ENCODE measurements at places on chromosomes 11 and 22.

- DNase-seq = no peak
Observed at GRCh38 chr11:36333897-36334296, 37.8 kb downstream of the PRR5L start.

- no peak for DNase-seq
Observed at GRCh38 chr11:114317787-114318137, 21.6 kb downstream of the NNMT start.

- no peak for DNase-seq
Observed at GRCh38 chr11:7031471-7031871, 11.2 kb downstream of the NLRP14 start.

DNA sequence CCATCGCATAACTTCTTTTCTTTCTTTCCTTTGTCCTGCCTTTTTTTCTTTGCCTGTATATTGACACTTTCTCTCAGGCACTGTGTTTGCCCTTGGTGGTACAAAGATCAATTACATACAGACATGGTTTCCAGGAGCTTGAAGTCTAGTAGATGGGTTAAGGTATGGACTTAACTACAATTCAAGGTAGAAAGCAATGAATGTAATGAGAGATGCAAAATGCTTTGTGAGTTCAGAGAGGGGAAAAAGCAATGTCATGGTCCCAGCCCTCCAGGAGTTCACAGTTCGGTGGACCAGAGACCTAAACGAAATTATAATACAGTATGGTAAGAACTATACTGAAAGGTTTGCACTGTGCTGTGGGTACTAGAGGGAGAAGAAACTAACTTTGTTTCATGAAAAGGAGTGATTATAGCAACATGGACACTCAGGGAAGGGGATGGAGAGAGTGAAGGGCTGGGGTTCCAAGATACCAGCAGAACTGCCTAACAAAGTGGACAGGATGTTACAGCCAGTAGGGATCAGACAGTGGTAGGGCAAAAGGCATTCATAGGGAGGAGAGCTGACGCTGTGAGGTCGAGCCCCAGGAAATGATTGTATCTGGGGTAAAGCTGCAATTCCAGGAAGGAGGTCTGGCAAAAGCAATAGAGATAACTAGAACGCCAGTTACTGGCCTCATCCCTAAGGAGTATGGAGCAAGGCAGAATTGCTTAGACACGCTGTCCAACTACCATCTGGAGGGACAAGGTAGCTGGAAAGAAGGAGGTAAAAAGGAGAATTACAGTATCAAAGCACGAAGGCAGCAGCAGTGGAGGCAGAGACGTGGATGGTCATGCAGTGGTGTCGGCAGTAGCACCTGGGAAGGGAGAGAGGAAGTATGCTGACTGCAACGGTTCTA lies 158.3 kb upstream of the MTMR2 start:
- no peak for DNase-seq

DNA sequence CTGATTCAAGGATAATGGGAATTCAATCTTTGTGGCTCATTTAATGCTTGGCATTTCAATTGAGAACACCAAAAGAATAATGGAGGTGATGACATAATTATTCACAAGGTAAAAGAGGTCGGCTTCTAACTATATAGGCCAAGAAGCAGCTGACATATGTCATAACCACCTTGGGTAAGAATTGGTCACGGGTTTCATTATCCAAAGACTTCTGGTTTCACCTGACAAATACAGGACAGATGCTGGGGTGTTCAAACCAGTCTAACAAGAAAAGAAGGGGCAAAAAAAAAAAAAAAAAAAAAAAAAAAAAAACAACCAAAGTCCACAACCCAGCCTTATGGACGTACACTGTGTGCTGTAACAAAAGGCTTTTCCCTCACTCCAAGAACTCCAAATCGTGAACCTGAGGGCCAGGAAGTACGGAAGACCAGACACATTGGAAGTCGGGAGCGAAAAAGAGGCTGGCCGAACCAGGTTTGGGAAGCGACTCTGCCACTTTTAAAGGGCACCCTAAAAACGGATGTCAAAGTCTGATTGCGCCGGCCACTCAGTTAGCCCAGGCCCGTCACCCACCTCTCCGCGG lies 385 bp downstream of the HARBI1 start:
- DNase-seq = no peak

- DNase-seq = no peak
Observed at GRCh38 chr11:24731554-24731953, 234.7 kb downstream of the LUZP2 start.

DNA sequence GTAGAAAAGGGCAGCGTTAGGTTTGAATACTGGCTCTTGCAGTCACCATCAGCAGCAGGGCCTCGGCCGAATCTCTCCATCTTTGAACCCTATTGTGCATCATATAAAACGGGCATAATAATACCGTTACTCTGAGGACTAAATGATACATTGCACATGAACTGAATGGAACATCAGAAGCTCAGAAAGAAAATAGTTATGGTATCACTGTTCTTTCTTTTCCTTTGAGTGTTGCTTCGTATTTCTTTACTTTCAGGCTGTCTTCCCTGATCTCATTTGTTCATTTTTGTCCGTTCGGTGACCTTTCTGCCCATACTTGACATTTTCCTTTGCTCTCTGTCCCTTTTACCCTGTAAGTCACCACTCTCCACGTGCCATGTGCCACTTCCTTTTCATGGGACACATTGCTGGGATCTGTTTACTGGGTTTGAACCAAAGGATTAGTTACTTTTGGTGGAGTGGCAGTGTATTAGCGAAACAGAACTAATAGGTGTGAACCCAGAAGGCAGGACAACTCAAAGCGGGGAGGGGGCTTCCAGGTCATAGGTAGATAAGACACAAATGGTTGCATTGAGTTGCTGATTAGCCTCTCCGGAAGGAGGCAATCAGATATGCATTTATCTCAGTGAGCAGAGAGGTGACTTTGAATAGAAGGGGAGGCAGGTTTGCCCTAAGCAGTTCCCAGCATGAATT lies 717 bp upstream of the ZNF202 start:
- DNase-seq = no peak

DNA sequence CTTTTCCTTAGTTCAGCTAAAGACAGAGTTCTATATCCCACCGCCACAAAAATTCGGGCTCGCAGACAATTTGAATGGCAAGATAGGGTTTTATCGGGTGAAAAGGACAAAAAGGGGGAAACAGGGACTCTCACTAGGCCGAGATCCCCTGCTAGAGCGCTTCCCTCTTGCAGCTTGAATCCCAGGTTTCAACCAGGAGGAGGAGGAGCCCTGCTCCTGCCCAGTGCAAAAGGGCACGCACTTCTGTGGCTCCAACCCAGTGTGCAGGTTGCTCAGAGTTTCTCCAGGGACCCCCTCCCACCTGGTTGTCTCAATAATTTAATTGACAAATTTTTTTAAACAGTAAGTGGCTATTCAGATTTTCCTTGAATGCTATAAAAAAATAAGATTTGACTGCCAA lies 152.6 kb upstream of the LUZP2 start:
- DNase-seq = no peak

GRCh38 chr11:59144579-59145345 lies 2.1 kb downstream of the FAM111A start:
- peak; percentile 44 for DNase-seq

DNA sequence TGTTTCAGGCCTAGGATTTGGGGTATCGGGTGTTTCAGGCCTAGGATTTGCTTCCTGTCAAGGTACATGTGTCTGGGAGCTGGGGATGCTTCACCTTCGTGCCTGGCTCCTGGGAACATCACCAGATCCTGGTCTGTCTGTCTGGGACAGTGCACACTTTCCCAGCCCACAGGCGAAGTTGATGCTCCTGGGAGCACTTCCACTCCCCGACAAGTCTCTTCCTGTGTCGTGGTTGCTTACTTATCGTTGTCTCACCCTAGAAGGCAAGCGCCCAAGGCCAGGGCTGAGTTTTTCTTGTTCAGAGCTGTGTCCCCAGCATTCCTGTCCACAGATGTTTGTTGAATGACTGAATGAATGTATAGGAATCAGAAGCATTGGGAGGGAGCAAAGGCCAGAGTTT lies 71.5 kb downstream of the LINC01488 start:
- DNase-seq = no peak

GRCh38 chr11:77127235-77127911 lies 673 bp upstream of the MYO7A start:
- DNase-seq = peak; percentile 40

GRCh38 chr11:120871924-120872323 lies 152.0 kb upstream of the TBCEL start:
- no peak for DNase-seq

- DNase-seq = no peak
Observed at GRCh38 chr11:58912124-58912523, 27.2 kb upstream of the GLYATL1 start.

- no peak for DNase-seq
Observed at GRCh38 chr11:86515297-86516094, 140.8 kb downstream of the CCDC81 start.

GRCh38 chr11:117820516-117820915 lies 4.0 kb downstream of the FXYD2 start:
- DNase-seq = no peak

- DNase-seq = no peak
Observed at GRCh38 chr22:43384863-43385262, 27.0 kb upstream of the MPPED1 start.

DNA sequence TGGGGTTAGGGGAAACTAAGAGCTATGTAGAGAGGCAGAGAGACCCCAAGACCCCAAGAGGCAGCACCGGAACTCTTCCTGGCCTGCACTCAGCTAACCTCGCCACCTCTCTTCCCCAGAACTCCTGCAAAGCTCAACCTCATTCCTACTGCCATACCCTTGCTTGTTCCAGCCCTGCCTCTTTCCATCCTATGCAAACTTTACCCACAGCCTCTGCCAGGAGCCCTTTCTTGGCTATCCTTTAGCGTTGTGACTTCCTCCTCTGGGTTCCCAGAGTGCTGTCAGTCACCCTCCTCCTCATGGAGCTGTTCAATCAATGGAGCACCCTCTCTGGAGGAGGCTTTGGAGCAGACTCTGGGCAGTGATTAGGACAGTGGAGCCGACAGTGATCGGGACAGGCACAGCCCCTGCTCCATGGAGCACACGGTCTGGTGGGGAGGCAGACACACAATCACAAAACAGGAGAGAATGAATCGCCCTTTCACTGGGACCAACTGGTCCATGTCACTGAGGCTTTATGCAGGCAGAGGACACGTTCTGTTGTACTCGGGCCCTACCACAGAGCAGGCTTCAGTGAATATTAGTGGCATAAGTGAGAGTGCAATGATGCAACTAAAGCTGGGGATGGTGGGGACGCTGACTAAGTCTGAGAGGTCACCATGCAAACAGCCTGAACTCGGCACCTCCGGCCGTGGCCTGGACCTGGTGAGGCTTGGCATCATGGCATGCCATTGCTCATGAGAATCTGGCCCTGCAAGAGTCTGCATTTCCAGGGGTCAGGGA lies 24.6 kb upstream of the P2RY2 start:
- no peak for DNase-seq

GRCh38 chr22:40453671-40454070 lies 83.3 kb downstream of the SGSM3 start:
- no peak for DNase-seq

GRCh38 chr11:32729976-32730375 lies 64.5 kb downstream of the CCDC73 start:
- no peak for DNase-seq

DNA sequence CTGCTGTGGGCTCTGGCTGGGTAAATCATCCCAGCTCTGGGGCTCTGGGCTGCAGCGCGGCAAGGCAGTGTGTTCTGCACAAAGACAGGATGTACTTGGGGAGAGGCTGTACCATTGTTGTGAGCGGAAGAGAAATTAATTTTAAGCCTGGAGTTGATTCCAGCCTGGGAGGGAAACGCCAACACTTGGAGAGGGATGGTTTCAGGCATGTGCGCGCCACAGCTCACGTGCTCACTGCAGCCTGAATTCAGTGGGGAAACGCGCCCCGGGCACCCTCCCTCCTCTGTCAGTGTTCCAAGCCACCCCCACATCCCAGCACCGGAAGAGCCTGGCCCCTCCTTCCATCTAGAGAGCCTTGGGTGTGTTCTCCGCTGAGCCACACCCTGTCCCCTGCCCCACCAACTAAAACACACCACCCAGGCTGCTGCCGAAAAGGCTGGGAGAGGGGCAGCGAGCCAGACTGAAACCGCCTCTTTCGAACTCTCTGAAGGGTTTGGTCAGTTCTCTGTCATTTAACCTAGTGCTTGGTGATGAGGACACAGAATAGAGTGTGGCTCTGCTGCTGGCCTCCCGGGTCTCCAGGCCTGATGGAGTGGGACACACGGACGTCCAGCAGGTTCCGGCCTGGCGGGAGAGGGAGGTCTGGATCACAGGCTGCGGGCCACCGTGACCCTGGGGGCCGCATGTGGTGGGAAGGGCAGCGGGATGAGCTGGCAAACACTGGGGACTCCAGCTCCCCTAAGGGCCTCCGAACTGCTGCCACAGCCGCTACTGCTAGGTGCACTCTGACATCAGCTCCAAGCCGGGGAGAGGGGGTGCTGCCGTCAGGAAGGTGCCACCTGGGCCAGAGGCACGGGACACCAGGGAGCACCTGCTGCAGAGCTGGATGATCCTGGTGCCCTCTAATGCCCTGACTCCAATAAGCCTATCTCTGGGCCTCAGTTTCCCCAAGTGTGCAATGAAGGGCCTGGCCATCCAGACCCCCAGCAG lies 230.8 kb downstream of the CTTN start:
- no peak for DNase-seq

- no peak for DNase-seq
Observed at GRCh38 chr22:45628515-45628914, 43.1 kb upstream of the ATXN10 start.

GRCh38 chr11:87259736-87260135 lies 222.0 kb downstream of the TMEM135 start:
- DNase-seq = no peak

GRCh38 chr22:23580576-23581259 lies 628 bp upstream of the IGLL1 start:
- no peak for DNase-seq

DNA sequence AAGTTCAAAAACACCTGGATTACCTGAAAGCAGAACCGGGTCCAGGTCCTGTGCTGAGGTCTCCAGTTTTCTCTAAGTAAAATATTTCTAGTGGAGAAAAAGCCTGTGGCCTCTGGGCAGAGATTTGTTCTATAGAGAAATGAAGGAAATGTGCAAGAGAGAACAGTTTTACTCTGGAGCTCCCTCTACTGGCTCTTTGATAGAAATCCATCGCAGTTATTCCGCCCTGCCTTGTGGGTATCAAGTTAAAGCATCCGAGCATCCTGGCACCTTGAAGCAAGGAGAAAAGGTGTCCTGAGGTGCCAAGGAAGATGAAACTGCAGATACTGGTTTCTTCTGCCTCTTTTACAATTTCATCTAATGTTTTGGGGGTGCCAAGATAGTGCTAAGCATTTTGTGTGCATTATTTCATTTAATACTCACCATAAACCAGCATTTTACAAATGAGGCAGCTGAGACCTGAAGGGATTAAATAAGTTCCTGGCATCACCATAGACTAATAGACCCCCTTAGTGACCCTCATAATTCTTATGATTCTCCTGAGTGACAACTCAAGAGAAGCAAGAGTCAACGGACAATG lies 113.1 kb upstream of the HSD17B12 start:
- no peak for DNase-seq

- DNase-seq = no peak
Observed at GRCh38 chr11:16984229-16984628, 30.0 kb downstream of the PLEKHA7 start.

GRCh38 chr11:114959953-114960505 lies 281.7 kb downstream of the NXPE2 start:
- DNase-seq = no peak
